ENCODE measurements at places on chromosomes 16 and 17. TPM values are rescaled to one million over a fixed set of nuclear protein-coding genes. Genes with fewer than 3 reads are reported as not detected.

GRCh38 chr17:75814900-75815373 is 29.3 kb downstream of the UNC13D start:
- no peak overlapping the region for H3K4me3 ChIP-seq
- H3K36me3 ChIP-seq, result no peaks in the 10 kb centered on the region
- no peak for DNase-seq
- H3K4me1 ChIP-seq, result no peaks in the 10 kb centered on the region
- no peaks in the 10 kb centered on the region for H3K27me3 ChIP-seq

DNA sequence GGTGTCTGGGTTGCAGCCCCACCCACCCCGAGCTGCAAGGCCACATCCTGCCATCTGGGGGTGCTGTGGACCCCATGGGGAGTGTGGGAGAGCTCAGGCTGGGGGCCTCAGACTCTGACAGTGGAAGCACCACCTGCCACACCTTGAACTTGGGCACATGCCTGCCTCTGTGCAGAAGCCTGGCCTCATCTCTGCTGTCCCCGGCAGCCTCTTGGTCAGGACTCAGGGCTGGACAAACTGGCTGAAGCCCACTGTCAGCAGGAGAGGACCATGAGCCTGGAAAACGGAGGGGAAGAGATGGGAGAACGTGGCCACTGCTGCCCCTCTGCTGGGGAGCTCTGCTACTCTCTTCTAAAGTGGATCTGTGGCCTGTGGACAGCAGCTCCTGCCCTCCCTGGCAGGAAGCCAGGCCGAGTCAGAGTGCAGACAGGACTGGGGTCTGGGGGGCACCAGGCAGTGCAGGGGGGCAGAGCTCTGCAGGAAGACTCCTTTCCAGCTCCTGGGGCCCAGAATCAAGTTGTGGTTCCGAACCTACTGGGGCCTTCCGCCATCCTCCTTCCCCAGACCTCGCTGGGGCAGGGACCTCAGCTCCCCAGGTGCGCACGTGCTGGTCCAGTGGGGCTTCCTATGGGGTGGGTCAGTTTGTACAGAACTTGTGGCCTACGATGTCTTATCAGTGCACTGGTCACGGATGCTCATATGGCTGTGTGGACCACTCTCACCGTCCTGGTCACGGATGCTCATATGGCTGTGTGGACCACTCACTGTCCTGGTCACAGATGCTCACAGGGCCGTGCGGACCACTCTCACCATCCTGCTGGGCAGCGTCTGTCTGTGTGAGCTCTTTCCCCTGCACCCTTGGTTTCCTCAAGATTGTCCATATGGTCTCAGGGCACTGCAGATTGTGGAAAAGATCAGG is 207.7 kb downstream of the LAT start:
- H3K4me1 ChIP-seq, result no peaks in the 10 kb centered on the region
- H3K27ac ChIP-seq, result no peak overlapping the region
- H3K4me3 ChIP-seq, result no peak overlapping the region
- no peak for DNase-seq

DNA sequence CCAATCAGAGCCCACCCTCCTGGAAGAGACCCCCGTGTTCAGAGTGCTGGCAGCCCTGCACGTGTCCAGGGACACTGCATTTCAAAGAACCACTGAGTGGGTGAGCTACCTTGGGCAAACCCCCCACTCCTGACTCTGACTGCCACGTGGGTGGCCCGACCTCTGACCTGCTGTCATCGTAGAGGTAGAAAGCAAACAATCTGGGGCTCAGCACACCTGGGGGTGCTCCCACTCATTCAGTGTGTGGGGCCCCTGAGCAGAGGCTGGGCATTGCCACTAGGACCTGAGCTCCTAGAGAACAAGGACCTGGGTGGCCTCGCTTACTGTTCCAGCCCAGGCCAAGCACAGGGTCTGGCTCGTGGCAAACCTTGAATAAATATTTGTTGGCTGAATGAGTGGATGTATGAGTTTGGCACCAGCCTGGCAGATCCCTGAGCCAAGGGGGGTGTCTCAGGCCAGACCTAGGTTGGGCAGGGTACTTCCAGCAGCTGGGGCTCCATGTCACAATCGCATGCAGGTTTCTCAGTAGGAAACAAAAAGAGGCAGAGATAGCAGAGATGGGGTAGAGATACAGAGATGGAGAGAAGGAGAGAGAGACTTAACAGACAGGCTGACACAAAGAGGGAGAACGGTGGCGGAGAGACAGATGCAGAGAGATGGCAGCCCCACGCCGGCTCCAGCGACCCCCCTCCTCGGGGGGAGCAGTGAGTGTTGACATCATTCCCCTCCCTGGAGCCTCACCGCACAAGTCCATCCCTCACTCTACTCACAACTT is 5.4 kb upstream of the DRC7 start:
- peak overlapping the region; percentile 56 for H3K27ac ChIP-seq
- no peaks in the 10 kb centered on the region for H3K36me3 ChIP-seq

- DNase-seq, result no peak
- H3K27me3 ChIP-seq, result no peaks in the 10 kb centered on the region
- H3K36me3 ChIP-seq, result no peaks in the 10 kb centered on the region
- H3K4me3 ChIP-seq, result no peak overlapping the region
- no peaks in the 10 kb centered on the region for H3K4me1 ChIP-seq
Measured at GRCh38 chr16:88886845-88887521, 20.5 kb upstream of the PABPN1L start.

CBX2 gene
- 0.41 TPM for total RNA-seq

GRCh38 chr16:48865520-48865919 is 255.5 kb upstream of the N4BP1 start:
- H3K27me3 ChIP-seq, result no peaks in the 10 kb centered on the region
- H3K27ac ChIP-seq, result no peak overlapping the region
- no peak overlapping the region for H3K4me3 ChIP-seq
- no peak for DNase-seq
- no peaks in the 10 kb centered on the region for H3K4me1 ChIP-seq

DNA sequence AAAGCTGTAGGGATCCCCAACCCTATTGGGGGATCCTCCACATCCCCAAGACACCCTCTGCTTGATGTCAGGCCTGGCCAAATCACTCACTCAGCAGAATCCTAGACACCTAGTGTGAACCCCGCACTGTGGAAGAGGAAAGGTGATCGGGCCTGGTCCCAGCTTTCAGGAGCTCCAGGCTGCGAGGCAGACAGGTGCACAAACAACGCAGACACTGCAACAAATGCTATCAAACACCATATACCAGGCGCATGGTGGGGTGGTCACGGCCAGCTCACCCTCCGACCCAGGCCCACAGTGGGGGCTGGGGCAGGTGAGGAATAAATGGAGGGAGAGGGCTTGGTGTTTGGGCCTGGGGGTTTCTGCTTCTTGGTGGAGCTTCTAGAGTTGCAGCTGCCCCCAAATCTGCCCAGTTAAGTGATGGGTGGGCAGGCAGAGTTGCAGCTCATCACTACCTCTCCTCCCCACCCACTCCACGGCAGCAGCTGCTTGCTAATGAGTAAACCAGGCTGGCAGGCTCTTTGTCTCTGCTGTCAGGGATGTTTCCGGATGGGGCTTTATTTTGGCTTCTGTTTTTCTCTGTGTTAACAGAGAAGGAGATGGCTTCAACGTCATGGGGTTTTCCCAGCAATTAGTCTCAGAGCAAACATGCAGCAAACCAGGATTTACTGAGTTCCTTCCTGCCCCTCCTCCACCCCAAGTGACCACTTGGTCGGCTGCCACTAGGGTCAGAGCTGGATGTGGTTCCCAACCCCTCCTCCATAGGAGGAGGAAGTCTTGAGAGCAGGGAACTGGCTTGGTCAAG is 46.6 kb downstream of the PECAM1 start:
- H3K4me3 ChIP-seq, result no peak overlapping the region
- H3K27me3 ChIP-seq, result no peaks in the 10 kb centered on the region
- peaks cover 61% of the 10 kb centered on the region for H3K36me3 ChIP-seq
- peak overlapping the region; percentile 27 for H3K27ac ChIP-seq
- H3K4me1 ChIP-seq, result peaks cover 6% of the 10 kb centered on the region

- no peak overlapping the region for H3K27ac ChIP-seq
- DNase-seq, result no peak
- H3K27me3 ChIP-seq, result no peaks in the 10 kb centered on the region
Measured at GRCh38 chr16:9077091-9077809, 14.2 kb upstream of the HAPSTR1 start.

ANKRD13B gene
- total RNA-seq, result 12.4 TPM

DNA sequence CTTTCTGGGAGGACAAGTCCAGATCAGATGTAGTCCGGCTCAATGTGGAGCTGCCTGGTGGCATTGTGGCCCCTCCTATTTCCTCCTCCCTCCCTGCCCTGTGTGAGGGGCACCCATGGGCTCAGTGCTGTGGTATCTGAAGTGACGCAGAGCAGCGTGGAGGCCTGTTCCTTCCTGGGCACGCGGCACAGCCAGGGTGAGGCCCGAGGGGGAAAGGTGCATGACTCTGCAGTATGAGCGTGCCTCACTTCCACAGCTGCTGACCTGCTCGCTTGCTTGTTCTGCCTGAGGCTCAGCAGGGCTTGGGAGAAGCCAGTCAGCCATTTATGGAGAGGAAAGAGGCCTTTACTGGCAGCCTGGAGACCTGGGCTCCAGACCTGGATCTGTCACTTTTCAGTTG is 11.7 kb downstream of the TMEM238L start:
- H3K27ac ChIP-seq, result no peak overlapping the region
- no peaks in the 10 kb centered on the region for H3K27me3 ChIP-seq
- DNase-seq, result no peak
- H3K36me3 ChIP-seq, result no peaks in the 10 kb centered on the region
- H3K4me3 ChIP-seq, result no peak overlapping the region

- no peak for DNase-seq
- H3K27ac ChIP-seq, result no peak overlapping the region
- H3K36me3 ChIP-seq, result no peaks in the 10 kb centered on the region
- H3K4me1 ChIP-seq, result no peaks in the 10 kb centered on the region
- no peak overlapping the region for H3K4me3 ChIP-seq
Measured at GRCh38 chr16:19177111-19177739, 9.2 kb downstream of the SYT17 start.

MT4 gene
- total RNA-seq, result not detected

GRCh38 chr16:89046491-89046890 is 47.2 kb upstream of the ACSF3 start:
- H3K4me3 ChIP-seq, result no peak overlapping the region
- no peaks in the 10 kb centered on the region for H3K4me1 ChIP-seq
- H3K36me3 ChIP-seq, result no peaks in the 10 kb centered on the region

CDR2L gene
- total RNA-seq, result 0.10 TPM

DNA sequence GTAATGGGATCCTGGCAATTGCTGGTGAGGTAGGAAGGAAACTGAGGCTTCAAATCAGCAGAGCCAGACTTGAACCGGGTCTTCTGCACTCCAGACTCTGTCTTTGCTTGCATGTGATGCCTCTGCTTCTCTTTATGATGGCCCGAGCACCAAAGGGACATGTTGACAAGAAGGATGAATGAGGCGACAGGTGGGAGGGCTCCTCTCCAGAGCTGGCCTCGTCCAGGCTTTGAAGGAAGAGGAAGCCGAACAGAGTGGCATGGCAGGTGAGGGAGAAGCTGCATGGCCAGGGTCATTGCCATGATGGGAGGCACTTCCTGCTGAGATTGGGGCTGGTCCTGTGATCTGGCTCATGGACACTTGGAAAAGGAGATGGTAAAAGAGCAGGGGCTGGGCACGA is 40.8 kb downstream of the AKAP1 start:
- H3K27ac ChIP-seq, result no peak overlapping the region
- no peak overlapping the region for H3K4me3 ChIP-seq

- no peaks in the 10 kb centered on the region for H3K4me1 ChIP-seq
- no peak overlapping the region for H3K27ac ChIP-seq
- no peak for DNase-seq
- peaks cover 25% of the 10 kb centered on the region for H3K36me3 ChIP-seq
- no peaks in the 10 kb centered on the region for H3K27me3 ChIP-seq
Measured at GRCh38 chr17:37082985-37083384, 134.2 kb downstream of the AATF start.

GRCh38 chr17:37802712-37803416 is 58.0 kb upstream of the HNF1B start:
- no peak overlapping the region for H3K4me3 ChIP-seq
- H3K27me3 ChIP-seq, result no peaks in the 10 kb centered on the region
- H3K27ac ChIP-seq, result no peak overlapping the region
- DNase-seq, result no peak
- H3K36me3 ChIP-seq, result no peaks in the 10 kb centered on the region

- H3K4me3 ChIP-seq, result no peak overlapping the region
- H3K36me3 ChIP-seq, result no peaks in the 10 kb centered on the region
- peaks cover 18% of the 10 kb centered on the region for H3K4me1 ChIP-seq
- no peak for DNase-seq
- H3K27me3 ChIP-seq, result no peaks in the 10 kb centered on the region
Measured at GRCh38 chr17:29713626-29714025, 90.9 kb upstream of the CORO6 start.

CDH13 gene
- not detected for total RNA-seq

DNA sequence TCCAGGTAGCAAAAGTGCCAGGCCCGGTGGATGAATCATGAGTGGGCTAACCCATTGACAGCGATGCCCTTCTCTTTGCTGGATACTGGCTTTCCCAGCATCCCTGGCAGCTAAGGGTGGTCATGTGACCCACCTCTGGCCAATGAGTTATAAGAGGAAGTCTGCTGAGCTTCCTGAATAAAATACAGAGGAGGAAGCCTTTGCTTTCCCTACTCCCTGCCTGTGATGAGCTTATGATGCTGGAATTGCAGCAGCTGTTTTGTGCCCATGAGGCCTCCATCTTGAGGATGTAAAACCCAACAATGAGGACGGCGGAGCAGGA is 15.0 kb upstream of the ATP2A3 start:
- H3K4me1 ChIP-seq, result no peaks in the 10 kb centered on the region
- no peak overlapping the region for H3K27ac ChIP-seq
- H3K4me3 ChIP-seq, result no peak overlapping the region
- no peaks in the 10 kb centered on the region for H3K27me3 ChIP-seq

ICAM2 gene
- total RNA-seq, result 131 TPM

DNA sequence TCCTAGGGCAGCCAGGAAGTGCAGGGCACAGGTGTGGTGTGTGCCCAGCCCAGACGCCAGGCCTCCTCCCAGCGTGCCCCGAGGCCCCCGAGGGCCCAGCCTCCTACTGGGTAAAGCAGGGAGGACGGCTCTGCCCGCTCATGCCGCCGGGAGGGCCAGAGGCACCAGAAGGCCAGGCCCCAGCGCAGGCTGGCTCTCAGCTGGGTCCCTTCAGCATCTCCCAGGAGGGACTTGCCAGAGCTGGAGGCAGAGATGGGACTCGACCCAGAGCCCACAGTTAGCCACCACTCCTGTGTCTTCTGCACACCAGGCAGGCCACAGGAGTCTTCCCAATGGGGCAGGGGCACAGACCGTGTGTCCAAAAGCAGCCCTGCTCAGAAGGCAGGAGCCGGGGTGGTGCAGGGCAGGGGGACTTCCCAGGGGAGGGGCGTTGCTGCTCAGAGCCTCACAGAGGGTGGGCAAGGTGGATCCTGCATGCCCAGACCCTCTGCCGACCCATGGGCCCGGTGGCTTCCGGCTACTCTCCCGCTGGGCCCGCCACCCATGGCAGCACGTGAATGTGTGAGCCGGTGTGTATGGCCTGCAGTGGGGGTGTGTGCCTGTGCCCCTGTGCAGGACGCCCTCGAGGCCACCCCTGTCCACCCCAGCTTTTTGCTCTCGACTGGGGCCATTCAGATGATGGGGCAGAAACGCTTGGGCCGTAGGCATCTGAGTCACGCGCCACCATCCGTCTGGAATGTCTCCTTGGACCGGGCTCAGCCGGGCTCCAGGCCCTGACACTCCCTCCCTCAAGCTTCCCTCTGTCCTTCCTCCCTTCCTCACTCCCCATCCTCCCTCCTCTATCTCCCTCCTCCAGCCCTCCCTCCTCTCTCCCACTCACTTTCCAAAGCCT is 5.7 kb upstream of the ZNF469 start:
- no peaks in the 10 kb centered on the region for H3K4me1 ChIP-seq
- no peak overlapping the region for H3K27ac ChIP-seq
- no peaks in the 10 kb centered on the region for H3K27me3 ChIP-seq
- H3K36me3 ChIP-seq, result no peaks in the 10 kb centered on the region

HAGHL gene
- total RNA-seq, result 11.4 TPM
